ENCODE measurements at places on chromosomes 13 and 19. TPM values are rescaled to one million over a fixed set of nuclear protein-coding genes. Genes with fewer than 3 reads are reported as not detected.

GRCh38 chr13:30477346-30478195, 11.8 kb upstream of the HMGB1 start:
- no peaks in the 10 kb centered on the region for H3K36me3 ChIP-seq
- H3K4me3 ChIP-seq, result no peak overlapping the region
- no peak overlapping the region for H3K27ac ChIP-seq
- H3K27me3 ChIP-seq, result peaks cover 7% of the 10 kb centered on the region
- DNase-seq, result no peak

DNA sequence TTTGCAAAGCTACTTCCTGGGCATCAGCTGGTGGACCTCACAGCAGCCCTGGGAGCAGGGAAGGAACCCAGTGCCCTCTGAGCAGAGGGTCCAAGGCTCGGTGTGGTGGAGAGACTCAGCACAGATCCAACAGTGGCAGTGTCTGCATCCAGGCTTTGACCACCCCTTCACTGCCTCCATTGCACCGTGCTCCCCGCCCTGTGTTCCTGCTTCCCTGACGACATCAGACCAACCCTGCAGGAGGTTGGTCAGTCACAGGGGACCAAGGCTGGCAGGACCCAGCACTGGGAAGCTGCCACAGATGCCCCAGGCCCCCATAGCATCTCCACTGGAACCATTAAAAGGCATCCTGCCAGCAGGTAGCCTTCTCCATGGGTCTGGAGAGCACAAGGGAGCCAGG, 7.8 kb upstream of the VSTM2B start:
- no peaks in the 10 kb centered on the region for H3K36me3 ChIP-seq
- no peak for DNase-seq
- H3K27ac ChIP-seq, result no peak overlapping the region
- no peaks in the 10 kb centered on the region for H3K4me1 ChIP-seq
- peaks cover 4% of the 10 kb centered on the region for H3K27me3 ChIP-seq

DNA sequence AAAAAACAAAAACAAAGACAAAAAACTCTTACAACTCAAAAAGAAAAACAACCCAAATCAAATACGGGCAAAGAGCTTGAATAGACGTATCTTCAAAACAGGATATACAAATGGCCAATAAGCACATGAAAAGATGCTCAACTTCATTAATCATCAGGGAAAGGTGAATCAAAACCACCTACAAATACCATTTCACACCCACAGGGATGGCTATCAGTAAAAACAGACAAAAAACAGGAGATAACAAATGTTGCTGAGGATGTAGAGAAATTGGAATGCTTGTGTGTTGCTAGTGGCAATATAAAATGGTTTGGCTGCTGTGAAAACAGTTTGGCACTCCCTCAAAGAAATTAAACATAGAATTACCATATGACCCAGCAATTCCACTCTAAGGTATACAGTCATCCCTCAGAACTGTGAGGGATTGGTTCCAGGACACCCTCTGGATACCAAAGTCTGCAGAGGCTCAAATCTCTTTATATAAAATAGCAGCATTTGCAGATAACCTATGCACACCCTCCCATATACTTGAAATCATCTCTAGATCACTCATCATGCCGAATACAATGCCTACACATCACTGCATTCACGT, 29.7 kb downstream of the MLLT1 start:
- H3K27ac ChIP-seq, result no peak overlapping the region
- H3K27me3 ChIP-seq, result no peaks in the 10 kb centered on the region
- no peak for DNase-seq
- H3K36me3 ChIP-seq, result no peaks in the 10 kb centered on the region
- H3K4me1 ChIP-seq, result peaks cover 37% of the 10 kb centered on the region
- no peak overlapping the region for H3K4me3 ChIP-seq

GRCh38 chr19:14059093-14059480, 2.8 kb downstream of the PALM3 start:
- peaks cover 14% of the 10 kb centered on the region for H3K4me1 ChIP-seq
- peak; percentile 61 for DNase-seq
- no peaks in the 10 kb centered on the region for H3K36me3 ChIP-seq
- H3K4me3 ChIP-seq, result peak overlapping the region; percentile 58

DNA sequence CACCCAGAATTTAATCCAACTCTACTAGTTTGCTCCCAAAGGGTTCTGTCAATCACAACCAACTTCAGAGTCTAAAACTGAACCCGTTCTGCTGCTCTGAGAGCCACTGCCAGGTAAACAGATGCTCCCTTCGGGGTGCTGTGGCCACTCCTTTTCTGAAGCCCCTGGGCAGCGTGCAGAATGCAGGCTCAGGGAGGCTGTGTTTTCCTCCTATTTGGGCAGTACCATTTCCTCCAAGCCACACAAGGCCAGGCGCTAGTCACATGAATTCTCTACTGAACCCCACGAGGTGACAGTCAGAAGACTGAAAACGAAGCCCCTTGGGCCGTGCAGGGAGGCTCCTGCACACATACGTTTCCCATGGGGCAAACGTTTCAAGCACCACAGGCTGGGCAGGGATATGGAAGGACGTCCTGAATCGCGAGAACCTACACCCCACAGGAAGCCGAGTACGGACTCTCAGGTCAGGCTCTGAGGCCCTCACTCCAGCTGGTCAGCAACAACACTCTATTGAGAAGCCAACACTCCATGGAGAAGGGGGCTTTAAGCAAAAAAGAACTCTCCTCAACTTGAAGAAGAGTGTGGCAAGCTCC, 71.8 kb downstream of the CCDC70 start:
- no peak overlapping the region for H3K4me3 ChIP-seq
- H3K36me3 ChIP-seq, result no peaks in the 10 kb centered on the region
- H3K4me1 ChIP-seq, result no peaks in the 10 kb centered on the region
- no peak overlapping the region for H3K27ac ChIP-seq
- no peak for DNase-seq

DNA sequence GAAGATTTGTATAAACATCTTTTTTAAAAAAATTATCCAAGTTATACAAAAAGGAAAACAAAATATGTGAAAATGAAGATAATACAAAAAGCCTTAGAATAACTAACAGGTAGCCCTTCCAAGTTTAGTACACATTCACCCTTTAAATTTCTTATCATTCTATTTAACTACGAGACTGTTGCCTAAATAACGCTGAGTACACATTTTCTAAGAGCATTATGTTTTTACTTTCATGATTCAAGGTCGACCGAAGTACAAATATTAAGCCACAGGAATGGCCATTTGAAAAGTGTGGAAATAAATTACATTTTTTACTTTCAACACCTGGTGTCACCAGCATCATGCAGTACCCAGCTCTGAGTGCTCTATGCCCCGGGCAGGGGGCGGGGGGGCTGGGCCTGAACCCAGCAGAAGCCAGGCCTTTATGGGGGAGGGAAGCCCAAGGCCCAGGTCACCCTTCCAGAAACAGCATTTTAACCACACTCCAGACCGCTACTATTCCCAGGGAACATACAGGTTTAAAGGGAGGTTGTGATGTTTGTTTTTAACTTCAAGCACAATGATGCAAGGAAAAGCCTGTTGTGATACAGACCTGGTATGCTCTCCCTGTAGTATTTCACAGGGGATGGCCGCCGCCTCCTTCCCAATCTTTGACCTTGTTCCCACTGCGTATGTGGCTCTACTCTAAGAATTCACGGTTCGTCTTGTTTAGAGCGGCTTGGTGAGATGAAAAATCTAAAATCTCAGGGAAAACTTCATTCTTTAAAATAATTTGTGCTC, 24.0 kb downstream of the GGACT start:
- H3K4me1 ChIP-seq, result no peaks in the 10 kb centered on the region
- H3K36me3 ChIP-seq, result no peaks in the 10 kb centered on the region
- H3K4me3 ChIP-seq, result no peak overlapping the region

- H3K27ac ChIP-seq, result no peak overlapping the region
- H3K27me3 ChIP-seq, result no peaks in the 10 kb centered on the region
- no peak overlapping the region for H3K4me3 ChIP-seq
- no peak for DNase-seq
- no peaks in the 10 kb centered on the region for H3K36me3 ChIP-seq
These were observed 107.2 kb downstream of the NALCN start for GRCh38 chr13:101309014-101309619.

DNA sequence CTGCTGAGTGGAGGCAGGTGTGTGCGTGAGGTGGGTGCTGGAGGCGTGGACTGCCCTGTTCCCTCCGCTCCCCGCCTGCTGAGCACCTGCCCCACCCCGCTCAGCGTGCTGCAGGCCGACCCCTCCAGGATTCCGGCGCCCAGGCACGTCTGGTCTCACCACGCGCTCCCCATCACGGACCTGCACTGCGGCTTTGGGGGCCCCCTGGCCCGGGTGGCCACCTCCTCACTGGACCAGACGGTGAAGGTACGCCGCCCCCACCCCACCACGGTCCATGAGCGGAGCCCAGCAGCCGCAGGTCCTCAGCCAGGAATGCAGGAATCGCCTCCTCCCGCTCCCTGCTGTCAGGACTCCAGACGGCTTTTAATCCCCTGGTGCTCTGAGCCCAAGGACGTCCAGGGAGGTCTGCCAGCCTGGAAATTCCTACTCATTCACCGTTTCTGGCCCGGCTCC, 6.0 kb downstream of the WDR18 start:
- H3K4me3 ChIP-seq, result no peak overlapping the region
- no peaks in the 10 kb centered on the region for H3K36me3 ChIP-seq
- no peak for DNase-seq
- H3K4me1 ChIP-seq, result peaks cover 1% of the 10 kb centered on the region
- H3K27ac ChIP-seq, result no peak overlapping the region

- H3K4me3 ChIP-seq, result no peak overlapping the region
- no peak for DNase-seq
- peaks cover 5% of the 10 kb centered on the region for H3K27me3 ChIP-seq
- H3K27ac ChIP-seq, result no peak overlapping the region
These were observed 34.2 kb downstream of the THSD1 start for GRCh38 chr13:52371736-52372247.

- DNase-seq, result no peak
- H3K4me3 ChIP-seq, result no peak overlapping the region
- peaks cover 7% of the 10 kb centered on the region for H3K27me3 ChIP-seq
- no peak overlapping the region for H3K27ac ChIP-seq
- H3K36me3 ChIP-seq, result no peaks in the 10 kb centered on the region
These were observed 15.3 kb upstream of the HNRNPUL1 start for GRCh38 chr19:41248895-41249294.

DNA sequence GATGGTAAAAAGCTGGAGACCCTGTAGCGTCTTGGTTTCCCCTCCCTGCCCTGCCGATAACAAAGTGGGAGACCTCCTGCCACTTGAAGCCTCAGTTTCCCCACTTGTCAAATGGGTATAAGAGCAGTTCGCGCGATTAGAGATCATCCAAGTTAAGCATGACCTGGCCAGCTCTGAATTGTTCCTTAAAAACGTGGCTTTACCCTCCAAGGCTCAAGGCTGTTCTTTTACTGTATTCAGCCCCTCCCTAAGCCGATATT, 421 bp downstream of the TNPO2 start:
- peaks cover 13% of the 10 kb centered on the region for H3K36me3 ChIP-seq
- H3K4me1 ChIP-seq, result peaks cover 48% of the 10 kb centered on the region
- peak overlapping the region; percentile 97 for H3K27ac ChIP-seq

DNA sequence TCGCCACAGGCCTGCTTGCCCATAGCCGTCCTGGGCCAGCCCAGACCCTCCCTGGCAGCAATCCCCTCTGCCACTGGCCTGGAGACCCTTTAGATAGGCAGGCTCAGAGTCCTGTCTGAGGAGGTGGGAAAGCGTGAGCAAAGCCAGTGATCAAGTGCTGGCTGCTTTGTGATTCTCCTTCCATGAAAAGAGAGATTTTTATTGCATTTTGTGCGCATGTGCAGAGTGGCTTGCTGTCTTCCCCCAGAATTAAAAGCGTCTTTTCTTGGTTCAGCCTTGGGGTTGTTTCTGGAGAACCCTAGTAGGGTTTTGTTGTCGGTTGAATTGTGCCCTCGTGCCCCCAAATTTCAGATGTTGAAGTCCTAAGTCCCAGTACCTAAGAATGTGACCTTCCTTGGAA, 44.9 kb upstream of the DCT start:
- H3K4me3 ChIP-seq, result no peak overlapping the region
- peaks cover 4% of the 10 kb centered on the region for H3K36me3 ChIP-seq
- H3K27me3 ChIP-seq, result peaks cover 10% of the 10 kb centered on the region
- H3K4me1 ChIP-seq, result no peaks in the 10 kb centered on the region
- no peak overlapping the region for H3K27ac ChIP-seq

- H3K27ac ChIP-seq, result no peak overlapping the region
- peaks cover 5% of the 10 kb centered on the region for H3K27me3 ChIP-seq
- DNase-seq, result no peak
- no peaks in the 10 kb centered on the region for H3K36me3 ChIP-seq
These were observed 187.9 kb downstream of the KATNAL1 start for GRCh38 chr13:30119476-30119875.

GRCh38 chr19:34974646-34975045, 10.6 kb upstream of the ZNF792 start:
- no peak for DNase-seq
- H3K36me3 ChIP-seq, result no peaks in the 10 kb centered on the region
- peaks cover 17% of the 10 kb centered on the region for H3K4me1 ChIP-seq
- H3K4me3 ChIP-seq, result no peak overlapping the region
- H3K27me3 ChIP-seq, result peaks cover 3% of the 10 kb centered on the region
- H3K27ac ChIP-seq, result no peak overlapping the region

- H3K27me3 ChIP-seq, result no peaks in the 10 kb centered on the region
- H3K36me3 ChIP-seq, result no peaks in the 10 kb centered on the region
- H3K27ac ChIP-seq, result no peak overlapping the region
These were observed 233.5 kb downstream of the TUBA3C start for GRCh38 chr13:18948012-18948663.

DNA sequence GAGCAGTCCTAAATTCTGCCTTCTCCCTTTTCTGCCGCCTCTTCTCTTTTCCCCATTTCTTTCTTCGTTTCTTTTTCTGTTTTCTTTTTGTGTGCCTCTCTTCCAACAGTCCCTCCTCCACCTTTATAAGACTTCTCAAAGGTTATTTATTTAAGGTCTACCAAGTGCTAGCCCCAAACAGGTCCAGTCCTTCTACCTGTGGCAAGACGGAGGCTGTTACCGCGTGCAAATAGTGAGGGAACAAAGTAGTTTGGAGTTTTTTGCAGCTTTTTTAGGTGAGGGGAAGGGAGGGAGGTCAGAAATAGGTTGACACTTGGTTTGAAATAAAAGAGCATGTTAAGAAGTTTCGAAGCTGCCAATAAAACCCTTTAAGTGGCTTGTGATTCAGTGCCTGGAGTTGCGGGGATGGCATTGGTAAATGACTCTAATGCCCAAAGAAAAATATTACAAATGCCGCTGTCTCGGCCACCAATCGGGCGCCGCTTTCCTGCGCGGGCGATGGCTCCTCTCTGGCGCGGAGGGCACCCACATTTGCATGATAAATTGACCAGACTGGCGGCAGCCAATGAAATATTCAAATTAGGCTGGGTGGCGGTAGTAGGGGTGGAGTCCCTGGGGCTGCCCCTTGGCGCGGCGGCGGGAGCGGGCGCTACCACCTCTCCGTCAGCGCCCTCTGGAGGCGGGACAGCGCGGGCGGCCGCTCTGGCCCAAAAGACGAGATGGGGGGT, 7.5 kb upstream of the TSHZ3 start:
- no peaks in the 10 kb centered on the region for H3K36me3 ChIP-seq
- peaks cover 67% of the 10 kb centered on the region for H3K27me3 ChIP-seq
- H3K27ac ChIP-seq, result no peak overlapping the region
- peaks cover 46% of the 10 kb centered on the region for H3K4me1 ChIP-seq
- peak; percentile 87 for DNase-seq

GRCh38 chr13:33633701-33634545, 184.0 kb upstream of the RFC3 start:
- DNase-seq, result no peak
- no peaks in the 10 kb centered on the region for H3K4me1 ChIP-seq
- no peak overlapping the region for H3K27ac ChIP-seq

SYCN gene
- not detected for total RNA-seq

All from natural killer cell treated with Interleukin-12 subunit alpha and Interleukin-12 subunit beta and Interleukin-15 and Interleukin-18, amount 100 ng/mL, for 72 hours (primary cell).